Stimulated activated naive CD8-positive, alpha-beta T cell treated with anti-CD3 and anti-CD28 coated beads, Interleukin-15, Interleukin-2, amounts not matched to agents 100 U/mL and 50 U/mL, for 24 hours (primary cell): ENCODE measurements at places on chromosomes 3 and 15.
A peak's percentile ranks its signal among the peaks of the same experiment; 100 is the strongest.

DNA sequence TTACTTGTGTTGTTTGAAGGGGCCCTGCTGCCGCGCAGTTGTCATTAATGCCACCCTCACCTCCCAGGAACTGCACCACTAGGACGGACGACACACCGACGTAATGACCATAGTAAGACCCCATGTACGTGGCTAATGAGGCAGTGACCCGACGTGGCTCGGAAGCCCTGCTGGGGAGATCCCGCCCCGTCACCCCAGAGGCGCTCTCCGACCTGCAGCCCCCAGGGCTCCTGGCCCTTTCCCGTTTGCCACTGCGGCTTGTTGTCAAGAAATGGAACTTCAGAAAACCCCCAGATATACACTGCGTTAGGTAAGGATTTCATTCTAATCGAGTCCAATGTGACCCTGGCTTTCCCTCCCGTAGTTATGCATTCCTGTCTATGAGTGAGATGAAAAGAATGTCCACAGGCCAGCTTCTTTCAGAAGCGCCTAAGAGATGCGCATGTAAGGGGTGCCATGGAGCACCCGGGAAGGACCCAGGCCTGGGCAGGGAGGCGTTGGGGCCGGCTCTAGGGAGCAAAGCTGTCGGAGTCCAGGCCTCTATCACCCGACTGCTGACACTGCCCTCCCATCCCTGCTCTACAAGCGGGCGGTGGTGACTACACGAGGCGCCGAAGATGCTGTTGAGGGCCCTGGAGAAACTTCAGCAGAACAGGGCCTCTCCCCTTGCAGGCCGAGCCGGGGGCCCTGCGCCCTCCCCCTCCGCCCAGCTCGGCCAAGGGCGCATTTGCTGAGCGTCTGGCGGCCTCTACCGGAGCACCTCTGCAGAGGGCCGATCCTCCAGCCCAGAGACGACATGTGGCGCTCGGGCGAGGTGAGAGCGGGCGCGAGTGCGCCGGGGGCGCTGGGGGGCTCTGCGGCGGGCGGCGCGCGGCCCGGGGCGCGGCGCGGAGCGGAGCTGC is at the start of gene GABRA5:
TSS of gene GABRA5 (plus strand) at position 765 of the 902 bp plus-strand sequence. CDS start 2,187 bp downstream, outside the sequence.
- no peak for DNase-seq

- no peak for DNase-seq
These were observed 43.0 kb downstream of the LRRC49 start for GRCh38 chr15:70935631-70936030.

- DNase-seq, result no peak
These were observed 8.0 kb upstream of the TBC1D21 start for GRCh38 chr15:73865379-73865778.

DNA sequence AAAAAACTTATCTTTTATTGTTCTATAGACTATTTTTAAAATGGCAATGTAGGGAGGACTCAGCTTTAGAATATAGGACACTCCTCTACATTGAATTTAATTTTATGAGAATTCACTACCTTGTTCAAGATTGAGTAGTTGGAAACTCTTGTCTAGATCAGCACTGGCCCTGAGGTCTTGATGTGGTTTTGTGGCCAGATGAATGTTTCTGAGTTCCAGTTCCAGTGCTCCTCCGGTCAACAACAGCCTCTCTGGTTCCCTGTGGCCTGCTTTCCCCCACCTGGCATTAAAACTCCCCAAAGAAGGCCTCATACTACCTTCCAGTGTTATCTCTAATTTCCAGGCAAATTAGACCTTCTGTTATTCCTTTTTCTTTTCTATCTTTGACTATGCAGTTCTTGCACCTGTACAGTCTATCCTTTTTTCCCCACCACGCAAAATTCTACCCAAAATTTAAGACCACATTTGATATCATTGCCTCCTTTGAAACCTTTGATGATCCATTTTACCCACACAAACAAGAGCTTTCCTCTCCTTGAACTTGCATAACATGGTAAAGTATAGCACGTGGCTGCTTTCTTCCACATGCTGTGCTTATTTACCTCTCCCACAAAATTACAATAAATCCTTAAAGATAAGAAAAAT is 9.6 kb upstream of the ANP32A start:
- DNase-seq, result peak; percentile 24

DNA sequence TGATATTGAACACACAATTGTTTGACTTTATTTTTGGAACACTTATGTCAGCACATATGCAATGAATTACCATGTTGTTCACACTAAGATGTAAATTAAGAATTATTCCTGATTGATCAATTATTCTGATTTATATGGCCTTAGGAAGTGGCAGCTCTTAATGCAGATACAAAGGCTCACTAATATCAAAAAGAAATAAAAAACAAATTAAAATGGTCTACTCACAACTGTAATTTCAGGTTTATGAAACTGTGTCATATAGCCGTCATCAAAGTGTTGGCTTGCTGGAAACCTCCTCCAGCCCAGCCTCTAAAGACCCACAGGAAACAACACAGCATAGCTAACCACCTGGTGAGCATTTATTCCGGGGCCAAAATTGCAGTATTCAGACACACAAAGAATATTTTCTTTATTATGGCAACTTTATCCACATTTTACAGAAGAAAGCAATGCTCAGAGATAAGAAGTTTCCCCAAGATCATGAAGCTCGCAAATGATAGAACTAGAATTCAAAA is 33.4 kb downstream of the PDZRN3 start:
- DNase-seq, result no peak

DNA sequence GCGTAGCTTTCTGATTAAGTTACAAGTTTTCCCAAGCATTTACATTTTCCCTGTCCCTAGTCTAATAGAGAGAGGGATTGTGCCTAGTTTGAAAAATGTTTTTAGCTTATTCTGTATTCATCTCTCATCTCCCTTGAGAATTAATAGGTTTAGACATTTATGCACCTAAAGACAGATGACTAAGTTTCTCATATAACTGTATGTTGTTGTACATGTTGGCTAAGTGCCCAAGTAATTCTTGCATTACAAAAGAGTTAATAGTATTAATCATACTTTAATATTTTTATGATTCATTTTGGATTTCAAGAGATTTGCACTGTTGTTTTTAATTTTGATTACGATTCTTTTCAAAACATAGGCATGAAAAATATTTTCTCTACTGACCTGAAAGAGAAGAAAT is 109.0 kb upstream of the TBL1XR1 start:
- DNase-seq, result no peak

GRCh38 chr3:167859610-167860009 is 124.1 kb downstream of the SERPINI1 start:
- DNase-seq, result no peak

GRCh38 chr3:41847679-41848078 is 114.2 kb downstream of the ULK4 start:
- no peak for DNase-seq

GRCh38 chr15:68775236-68775577 is 45.5 kb downstream of the ANP32A start:
- no peak for DNase-seq

GRCh38 chr15:87045746-87046145 is 966.1 kb downstream of the AGBL1 start:
- no peak for DNase-seq

DNA sequence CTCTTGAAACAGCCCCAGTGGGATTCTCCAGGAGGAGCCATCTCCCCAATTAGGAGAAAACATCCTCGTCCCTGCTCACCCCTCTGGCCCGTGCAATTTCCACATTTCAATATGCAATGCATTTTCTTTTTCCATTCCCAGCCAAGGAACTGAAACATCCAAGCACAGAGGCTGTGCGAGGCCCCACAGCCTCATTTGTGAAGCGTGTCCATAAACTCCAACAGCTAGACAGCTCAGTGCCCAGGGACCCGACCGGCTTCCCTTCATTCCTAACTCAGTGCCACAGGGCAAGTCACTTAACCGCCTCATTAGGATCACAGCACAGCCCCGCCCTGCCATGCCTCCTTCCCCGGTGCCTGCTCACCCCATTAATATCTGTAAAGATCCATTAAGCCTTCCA is 204.2 kb upstream of the IGF1R start:
- no peak for DNase-seq

GRCh38 chr3:149095487-149095886 is 9.2 kb upstream of the HLTF start:
- no peak for DNase-seq

- no peak for DNase-seq
These were observed 28.7 kb upstream of the XIRP1 start for GRCh38 chr3:39221141-39221530.

- peak; percentile 57 for DNase-seq
These were observed 22.4 kb downstream of the CYP11A1 start for GRCh38 chr15:74345051-74345450.

GRCh38 chr15:80816936-80817335 is 37.8 kb downstream of the CEMIP start:
- no peak for DNase-seq

GRCh38 chr15:65176056-65176455 is 9.1 kb downstream of the CLPX start:
- DNase-seq, result no peak
